ENCODE measurements at places on chromosomes 13 and 19. TPM values are rescaled to one million over a fixed set of nuclear protein-coding genes. Genes with fewer than 3 reads are reported as not detected.

ZNF284 gene
- total RNA-seq: 2.3 TPM

KCNC3 gene
- total RNA-seq: under 0.01 TPM

CGB7 gene
- total RNA-seq: 0.96 TPM

PNMA8B gene
- not detected for total RNA-seq

RNF225 gene
- 3.0 TPM for total RNA-seq

KDELR1 gene
- total RNA-seq: 46.5 TPM

C1QTNF9 gene
- not detected for total RNA-seq

CBLC gene
- 185 TPM for total RNA-seq

RNASEH2A gene
- total RNA-seq: 9.2 TPM

ZNF534 gene
- total RNA-seq: not detected

WDR87 gene
- not detected for total RNA-seq

MAST1 gene
- 1.4 TPM for total RNA-seq

OR7A5 gene
- not detected for total RNA-seq

FXYD1 gene
- total RNA-seq: not detected

HIPK4 gene
- total RNA-seq: not detected

FPR2 gene
- total RNA-seq: not detected

ZNF28 gene
- 27.0 TPM for total RNA-seq

LIM2 gene
- total RNA-seq: not detected

NR2C2AP gene
- 27.2 TPM for total RNA-seq

HNRNPM gene
- total RNA-seq: 53.7 TPM

ZNF486 gene
- total RNA-seq: 5.8 TPM

CD22 gene
- total RNA-seq: not detected

ZNF699 gene
- 18.8 TPM for total RNA-seq

ZNF44 gene
- 6.6 TPM for total RNA-seq

SHISA7 gene
- not detected for total RNA-seq

SPACA6 gene
- total RNA-seq: not detected

ACP4 gene
- not detected for total RNA-seq

ZNF285 gene
- 3.9 TPM for total RNA-seq

ZNF737 gene
- total RNA-seq: 4.5 TPM

LCP1 gene
- total RNA-seq: 13.7 TPM

ZIC2 gene
- not detected for total RNA-seq

CEACAM7 gene
- 0.24 TPM for total RNA-seq

SERP2 gene
- total RNA-seq: 0.96 TPM

CILP2 gene
- total RNA-seq: 0.24 TPM

MIA gene
- total RNA-seq: 0.24 TPM

BEST2 gene
- total RNA-seq: not detected

SPRED3 gene
- total RNA-seq: under 0.01 TPM

NRTN gene
- total RNA-seq: 0.21 TPM
